Stimulated activated naive CD4-positive, alpha-beta T cell (primary cell): ENCODE measurements at places on chromosomes 7 and 10.

DNA sequence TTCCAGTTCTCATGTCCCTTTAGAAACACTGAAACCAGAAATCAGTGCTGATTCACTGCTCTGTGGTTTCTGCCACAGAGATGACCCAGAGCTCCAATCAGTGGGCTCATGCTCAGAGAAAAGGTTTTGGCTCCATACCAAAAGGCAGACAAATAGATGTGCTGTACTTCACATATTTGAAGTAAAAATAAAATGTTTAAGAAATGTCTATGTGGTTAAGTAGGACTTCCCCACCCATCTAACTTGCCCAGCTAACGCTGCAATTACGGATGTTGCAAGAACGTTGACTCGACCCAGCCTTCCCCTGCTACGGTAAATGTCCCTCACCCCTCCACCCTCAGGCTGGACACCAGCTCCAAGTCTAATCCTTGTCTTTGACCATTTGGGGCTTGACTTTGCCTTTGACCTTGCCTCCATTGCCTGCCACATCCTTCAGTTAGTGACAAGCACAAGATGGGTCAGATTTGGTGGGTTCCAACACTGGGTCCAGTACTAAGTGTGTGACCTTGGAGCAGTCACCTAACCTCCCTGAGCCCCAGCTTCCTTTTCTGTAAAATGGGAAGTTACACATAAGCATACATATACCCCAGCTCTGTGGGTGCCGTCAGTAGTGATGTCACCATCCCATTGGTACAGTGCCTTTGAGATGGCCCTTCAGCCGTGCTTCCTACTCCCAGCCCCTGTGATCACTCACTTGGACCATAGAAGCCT is 95.8 kb downstream of the CHST15 start:
- DNase-seq, result no peak

DNA sequence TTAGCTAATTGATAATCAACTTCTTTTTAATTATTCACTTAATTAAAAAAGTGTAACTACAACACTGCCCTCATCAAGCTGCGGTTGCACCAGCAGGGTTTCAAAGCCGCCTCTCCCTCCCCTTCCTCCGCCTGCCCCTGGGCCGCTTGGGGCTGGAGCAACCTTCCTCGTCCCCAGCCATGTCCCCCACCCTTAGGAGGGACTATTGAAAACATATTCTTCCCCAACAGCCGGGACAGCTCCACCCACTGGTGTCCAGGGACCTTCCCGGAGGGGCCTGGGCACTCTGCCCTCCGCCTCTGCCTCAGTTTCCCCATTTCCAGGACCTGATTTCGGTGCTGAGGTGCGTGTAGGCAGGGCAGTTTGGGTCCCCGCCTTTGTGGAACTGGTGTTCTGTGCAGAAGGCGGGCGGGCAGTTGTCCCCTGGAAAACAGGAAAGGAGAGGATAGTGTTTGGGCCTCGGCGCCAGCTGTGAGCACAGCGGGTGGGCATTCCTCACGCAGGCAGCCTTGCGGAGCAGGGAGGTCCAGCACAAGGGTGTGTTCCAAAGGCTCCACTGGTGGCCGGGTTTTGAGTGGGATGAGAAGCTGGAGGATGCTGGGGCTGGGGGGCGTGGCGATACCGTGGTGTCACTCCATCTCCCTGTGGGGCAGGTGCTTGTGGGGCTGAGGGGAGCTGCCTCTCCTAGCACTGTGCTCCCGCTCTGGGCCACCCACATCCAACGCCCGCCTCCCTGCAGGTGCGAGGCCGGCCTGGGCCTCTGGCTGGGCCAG is 15.7 kb downstream of the UNCX start:
- no peak for DNase-seq

- no peak for DNase-seq
Measured at GRCh38 chr10:77041636-77042258, 595.9 kb downstream of the KCNMA1 start.

GRCh38 chr7:134504660-134505164 is 22.7 kb upstream of the AKR1B10 start:
- no peak for DNase-seq

DNA sequence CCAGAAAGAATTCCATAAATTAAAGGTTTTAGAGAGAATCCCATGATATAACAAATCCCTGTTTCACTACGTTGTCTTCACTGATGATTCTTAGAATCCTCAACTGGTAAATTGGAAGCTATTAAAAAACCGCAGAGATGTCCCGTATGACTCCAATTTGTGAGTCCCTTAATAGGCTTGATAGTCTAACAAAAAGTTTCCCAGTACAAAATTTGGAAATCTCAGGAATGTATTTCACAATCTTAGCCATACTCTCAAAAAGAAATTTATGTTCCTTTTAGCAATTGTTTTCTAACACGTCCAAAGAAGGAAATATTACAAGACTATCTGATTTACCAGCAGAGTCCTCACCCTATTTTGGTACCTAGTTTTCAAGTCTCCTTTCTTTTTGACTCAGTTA is 2.5 kb downstream of the TES start:
- no peak for DNase-seq

GRCh38 chr10:59090817-59091622 is 85.4 kb upstream of the PHYHIPL start:
- no peak for DNase-seq

DNA sequence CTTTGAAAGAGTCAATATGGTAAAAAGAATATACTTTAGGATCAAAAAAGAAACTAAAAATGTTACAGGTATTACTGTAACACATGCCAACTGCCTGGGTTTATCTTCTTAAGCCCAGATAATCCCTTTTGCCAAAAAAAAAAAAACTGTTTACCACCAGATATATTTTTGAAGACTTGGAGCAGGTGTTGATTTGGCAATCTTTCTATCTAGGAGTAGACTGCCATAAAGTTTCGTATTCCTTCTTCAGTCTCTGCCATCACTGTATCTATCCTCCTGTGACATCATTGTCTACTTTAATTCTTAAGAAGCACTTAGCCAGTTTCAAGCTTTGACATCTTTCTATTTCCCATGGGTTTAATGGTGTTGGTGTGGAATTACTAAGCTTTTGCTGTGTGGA is 161.0 kb downstream of the ST7 start:
- no peak for DNase-seq

DNA sequence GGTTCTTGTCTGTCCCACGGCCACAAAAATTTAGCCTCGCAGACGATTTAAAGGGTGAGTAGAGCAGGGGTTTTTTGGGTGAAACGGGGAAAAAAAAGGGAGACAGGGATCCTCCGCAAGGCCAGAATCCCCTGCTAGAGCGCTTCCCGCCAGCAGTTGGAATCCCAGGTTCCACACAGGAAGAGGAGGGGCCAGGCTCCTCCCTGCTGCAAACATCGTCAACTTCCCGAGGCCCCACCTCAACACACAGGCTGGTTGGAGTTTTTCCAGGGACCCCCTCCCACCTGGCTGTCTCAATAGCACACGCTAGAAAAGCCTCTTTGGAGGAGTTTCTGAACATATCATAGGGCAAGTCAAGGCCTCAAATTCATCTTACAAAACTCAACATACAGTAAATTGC is 112.7 kb downstream of the MTERF1 start:
- DNase-seq, result no peak

DNA sequence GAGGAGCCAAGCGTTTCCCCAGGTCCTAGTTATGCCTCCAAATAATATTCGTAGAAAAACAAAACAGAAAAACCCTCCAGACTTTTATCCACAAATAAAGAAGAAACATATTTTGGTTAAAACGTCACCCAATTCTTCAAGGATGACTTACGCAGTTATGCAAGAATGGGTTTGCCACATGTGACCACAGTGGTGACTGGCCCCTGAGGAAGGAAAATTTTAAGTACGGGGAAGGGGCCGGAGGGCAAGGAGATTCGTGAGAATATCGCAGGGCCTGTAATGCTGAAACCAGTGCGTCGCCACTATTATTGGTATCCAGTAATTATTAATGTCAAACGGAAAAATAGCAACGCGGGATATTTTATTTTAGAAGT is 537 bp upstream of the MRPS24 start:
- no peak for DNase-seq

- no peak for DNase-seq
Measured at GRCh38 chr7:41142904-41143473, 559.9 kb downstream of the INHBA start.

- no peak for DNase-seq
Measured at GRCh38 chr10:113158183-113158582, 208.1 kb downstream of the TCF7L2 start.

- DNase-seq, result no peak
Measured at GRCh38 chr10:77501152-77501845, 136.3 kb downstream of the KCNMA1 start.

GRCh38 chr7:128869138-128869943 is 6.7 kb downstream of the ATP6V1F start:
- peak; percentile 23 for DNase-seq

DNA sequence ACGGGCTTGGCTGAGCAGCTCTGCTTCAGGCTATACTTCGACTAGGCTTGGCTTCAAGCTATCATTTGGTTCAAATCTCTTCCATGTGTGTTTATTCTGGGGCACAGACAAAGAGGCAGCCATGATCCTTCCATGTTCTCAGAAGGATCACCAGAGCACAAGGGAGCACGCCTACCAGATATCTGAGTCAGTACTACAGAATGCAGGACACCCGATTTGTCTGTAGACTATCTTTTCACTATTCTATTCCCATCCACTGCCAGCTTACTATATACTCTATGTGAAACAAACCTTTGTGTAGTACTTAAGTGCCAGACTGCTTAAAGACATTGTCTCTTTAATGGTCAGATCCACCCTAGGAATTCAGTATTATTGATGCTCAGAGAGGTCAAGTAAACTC is 35.1 kb downstream of the CH25H start:
- DNase-seq, result no peak

DNA sequence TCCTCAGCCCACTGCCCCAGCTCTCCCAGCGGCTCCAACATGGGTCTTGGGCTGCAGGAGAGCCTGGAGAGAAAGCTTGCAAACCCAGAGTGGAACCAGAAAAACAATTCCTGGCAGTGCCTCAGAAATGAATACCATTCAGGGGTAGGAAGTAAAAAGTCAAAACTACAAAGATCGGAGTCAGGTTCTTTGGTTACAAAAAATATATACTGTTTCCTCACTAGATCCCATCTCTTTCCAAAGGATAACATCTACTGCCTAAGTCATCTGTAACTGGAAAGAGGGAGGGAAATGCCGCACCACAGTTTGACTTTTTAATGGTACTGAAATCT is 14.9 kb downstream of the CREB3L2 start:
- DNase-seq, result no peak

- DNase-seq, result no peak
Measured at GRCh38 chr7:121212036-121212435, 116.8 kb upstream of the WNT16 start.

- DNase-seq, result no peak
Measured at GRCh38 chr7:79287981-79288380, 165.5 kb downstream of the MAGI2 start.

- DNase-seq, result no peak
Measured at GRCh38 chr10:42640610-42641229, 2.4 kb upstream of the ZNF33B start.

- DNase-seq, result no peak
Measured at GRCh38 chr7:16067711-16068110, 353.6 kb downstream of the CRPPA start.

GRCh38 chr10:14971867-14972448 is 12.8 kb downstream of the MEIG1 start:
- peak; percentile 29 for DNase-seq

GRCh38 chr7:119578116-119578515 is 694.9 kb upstream of the KCND2 start:
- DNase-seq, result no peak

GRCh38 chr7:118060692-118061091 is 123.3 kb upstream of the LSM8 start:
- no peak for DNase-seq

DNA sequence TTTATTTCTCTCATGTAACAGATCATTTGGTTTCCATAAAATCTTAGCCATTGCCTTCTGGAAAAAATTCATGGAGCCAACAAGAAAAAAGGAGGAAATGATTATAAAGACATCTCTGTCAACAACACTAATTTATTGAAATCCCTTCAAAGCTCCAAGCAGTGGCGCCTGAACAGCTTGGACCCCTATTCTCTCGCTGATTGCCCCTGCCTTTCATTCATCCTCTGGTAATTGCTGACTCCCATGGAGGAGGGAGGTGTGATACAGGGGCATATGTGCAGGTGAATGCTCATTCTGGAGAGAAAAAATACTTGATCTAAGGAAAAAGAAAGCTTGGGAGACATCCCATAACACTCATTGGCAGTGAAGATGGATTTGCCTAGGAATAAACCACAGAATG is 345.5 kb downstream of the FGFR2 start:
- DNase-seq, result no peak

GRCh38 chr7:139246494-139246893 is 15.5 kb downstream of the UBN2 start:
- DNase-seq, result no peak

- no peak for DNase-seq
Measured at GRCh38 chr7:95814721-95815120, 42.4 kb downstream of the DYNC1I1 start.

- DNase-seq, result no peak
Measured at GRCh38 chr10:61944410-61945147, 43.1 kb downstream of the ARID5B start.

DNA sequence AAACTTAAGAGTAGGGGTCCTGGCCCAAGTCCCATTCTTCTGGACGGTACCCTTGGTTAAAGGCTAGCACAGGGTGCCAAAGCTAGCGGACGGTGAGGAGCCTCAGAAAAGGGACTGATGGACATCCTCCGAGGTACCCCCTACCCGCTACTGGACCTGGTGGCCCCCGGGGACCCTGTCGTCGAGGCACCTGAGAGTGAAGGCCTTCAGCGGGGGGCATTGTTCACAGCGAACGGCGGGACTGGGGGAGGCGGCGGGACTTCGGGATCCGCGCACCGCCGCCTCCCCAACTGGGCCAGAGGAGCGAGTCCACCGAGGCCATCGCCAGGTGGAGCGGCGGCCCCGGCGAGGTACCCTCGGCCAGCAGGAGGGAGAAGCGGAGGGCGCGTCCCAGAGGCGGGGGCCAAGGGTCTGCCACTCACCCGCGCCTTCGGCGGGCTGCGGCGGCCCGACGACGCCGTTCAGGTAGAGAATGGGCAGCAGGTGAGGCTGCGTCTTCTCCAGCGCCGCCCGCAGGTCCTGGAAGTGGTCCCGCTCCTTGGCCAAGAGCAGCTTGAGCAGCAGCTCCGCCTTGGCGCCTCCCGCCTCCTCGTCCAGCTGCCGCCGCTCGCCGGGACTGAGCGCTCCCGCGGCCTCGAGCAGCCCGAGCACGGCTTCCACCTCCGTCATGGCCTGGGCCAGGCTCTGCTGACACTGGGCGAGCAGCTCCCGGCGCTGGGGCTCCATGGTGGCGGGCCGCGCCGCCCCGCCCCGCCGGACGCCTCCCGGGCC is 575 bp downstream of the DLG5 start:
- DNase-seq, result no peak

- DNase-seq, result no peak
Measured at GRCh38 chr7:50652400-50653125, 87.4 kb upstream of the DDC start.

DNA sequence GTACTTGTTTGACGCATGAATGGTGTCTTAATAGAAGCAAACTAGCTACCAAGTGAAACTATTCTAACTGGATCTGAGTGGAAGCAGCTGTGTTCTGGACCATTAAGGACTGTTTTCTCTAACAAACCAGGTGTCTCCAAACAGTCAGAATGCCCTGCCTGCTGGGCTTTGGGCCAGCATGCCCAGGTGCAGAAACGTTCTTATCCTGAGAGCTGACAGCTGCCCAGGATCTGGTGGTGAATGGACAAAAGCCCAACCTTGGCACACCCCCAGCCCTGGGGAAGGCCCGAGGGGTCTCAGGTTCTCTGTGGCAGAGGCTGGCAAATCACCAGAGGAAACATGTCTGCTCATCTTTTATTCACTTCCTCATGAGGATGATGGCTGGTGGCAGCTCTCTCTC is 48.2 kb upstream of the LAMB4 start:
- DNase-seq, result no peak

GRCh38 chr7:119482671-119483070 is 790.3 kb upstream of the KCND2 start:
- no peak for DNase-seq
